ENCODE measurements at places on chromosomes 7 and 10. TPM values are rescaled to one million over a fixed set of nuclear protein-coding genes. Genes with fewer than 3 reads are reported as not detected.

DNA sequence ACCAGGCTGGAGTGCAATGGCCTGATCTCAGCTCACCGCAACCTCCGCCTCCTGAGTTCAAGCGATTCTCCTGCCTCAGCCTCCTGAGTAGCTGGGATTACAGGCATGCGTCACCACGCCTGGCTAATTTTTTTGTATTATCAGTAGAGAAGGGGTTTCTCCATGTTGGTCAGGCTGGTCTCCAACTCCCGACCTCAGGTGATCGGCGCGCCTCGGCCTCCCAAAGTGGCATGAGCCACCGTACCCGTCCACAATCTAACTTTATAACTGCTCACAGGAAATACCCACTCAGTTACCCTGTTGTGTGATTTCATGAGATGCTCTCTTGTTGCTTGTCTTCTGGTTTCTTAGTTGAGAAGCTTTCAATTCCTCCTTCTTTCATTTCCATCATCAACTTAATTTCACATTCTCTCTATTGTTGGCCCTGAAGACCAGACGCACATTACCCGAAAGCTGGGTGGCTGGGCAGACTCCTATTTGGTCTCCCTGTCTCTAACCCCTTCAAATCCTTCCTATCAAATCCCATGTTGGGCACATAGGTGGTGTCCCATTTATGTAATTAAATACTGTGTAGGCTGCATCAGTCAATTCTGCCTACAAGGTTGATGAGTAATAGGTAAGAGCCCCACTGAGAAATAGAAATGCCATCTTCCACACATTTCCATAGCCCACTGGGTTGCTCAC is 1.1 kb upstream of the GSTO2 start:
- DNase-seq = no peak
- H3K27ac ChIP-seq = no peak overlapping the region
- H3K27me3 ChIP-seq = no peaks in the 10 kb centered on the region
- peak overlapping the region; percentile 95 for H3K4me3 ChIP-seq

GRCh38 chr10:92972066-92972870 is 88.3 kb upstream of the CYP26C1 start:
- no peaks in the 10 kb centered on the region for H3K4me1 ChIP-seq
- peaks cover 12% of the 10 kb centered on the region for H3K36me3 ChIP-seq
- no peak for DNase-seq
- no peak overlapping the region for H3K4me3 ChIP-seq

DNA sequence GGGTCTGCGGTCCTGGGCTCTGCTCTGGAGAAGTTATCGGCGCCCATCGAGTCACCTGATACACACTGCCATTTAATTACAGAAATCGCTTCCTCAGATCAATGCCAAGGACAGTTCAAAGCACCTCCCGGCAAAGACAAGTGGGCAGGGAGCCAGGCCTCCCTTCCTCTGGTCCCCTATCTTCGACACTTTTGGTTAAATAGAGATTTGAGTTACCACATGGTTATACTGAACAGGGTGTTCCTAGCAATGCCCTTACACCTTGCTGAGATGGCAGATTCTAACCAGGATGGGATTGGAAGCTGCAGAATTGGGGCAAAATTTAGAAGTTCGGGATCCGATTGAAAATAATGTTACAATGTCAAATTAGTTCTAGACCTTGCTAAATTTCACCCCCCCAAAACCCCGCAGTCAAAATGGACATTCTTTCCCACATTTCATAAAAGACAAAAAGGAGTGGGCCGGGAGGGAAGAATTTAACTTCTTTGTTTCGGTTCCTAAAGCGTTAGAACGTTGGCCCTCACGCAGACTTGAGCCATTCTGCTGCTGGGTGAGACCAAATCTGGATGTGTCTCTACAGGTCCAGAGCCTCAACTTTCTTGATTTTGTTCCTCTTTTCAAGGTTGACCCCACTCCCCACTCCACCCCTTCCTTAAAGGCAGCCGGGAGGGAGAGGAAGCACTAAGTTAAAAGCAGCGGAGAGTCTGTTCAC is 2.2 kb upstream of the DLX5 start:
- H3K36me3 ChIP-seq = no peaks in the 10 kb centered on the region
- no peak for DNase-seq
- H3K27me3 ChIP-seq = peaks cover 65% of the 10 kb centered on the region
- no peak overlapping the region for H3K27ac ChIP-seq
- no peak overlapping the region for H3K4me3 ChIP-seq

The ACSM6 gene
- not detected for total RNA-seq

GRCh38 chr7:21893401-21893800 is 52.3 kb downstream of the CDCA7L start:
- H3K36me3 ChIP-seq = no peaks in the 10 kb centered on the region
- H3K4me1 ChIP-seq = no peaks in the 10 kb centered on the region
- H3K27ac ChIP-seq = no peak overlapping the region
- no peak for DNase-seq

The MEOX2 gene
- total RNA-seq = 58.7 TPM

- H3K36me3 ChIP-seq = no peaks in the 10 kb centered on the region
- H3K27me3 ChIP-seq = no peaks in the 10 kb centered on the region
- no peak for DNase-seq
- no peak overlapping the region for H3K27ac ChIP-seq
- no peaks in the 10 kb centered on the region for H3K4me1 ChIP-seq
Measured at GRCh38 chr7:157822688-157823031, 485.9 kb downstream of the DNAJB6 start.

DNA sequence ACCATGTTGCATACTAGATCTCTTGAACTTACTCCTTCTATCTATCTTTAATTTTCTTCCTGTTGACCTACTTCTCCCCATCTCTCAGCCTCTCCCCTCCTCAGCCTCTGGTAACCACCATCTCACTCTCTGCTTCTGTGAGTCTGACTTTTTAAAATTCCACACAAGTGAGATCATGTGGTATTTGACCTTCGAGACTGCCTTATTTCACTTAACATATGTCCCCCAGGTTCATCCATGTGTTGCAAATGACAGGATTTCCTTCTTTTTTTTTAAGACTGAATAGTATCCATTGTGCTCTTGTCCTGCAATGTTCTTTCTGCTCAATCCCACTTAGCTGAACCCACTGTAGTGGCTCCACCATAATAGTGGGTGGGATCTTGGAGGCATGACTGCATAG is 51.4 kb upstream of the DNAJC1 start:
- H3K36me3 ChIP-seq = no peaks in the 10 kb centered on the region
- no peak overlapping the region for H3K27ac ChIP-seq
- no peaks in the 10 kb centered on the region for H3K4me1 ChIP-seq
- H3K4me3 ChIP-seq = no peak overlapping the region

The PRR15 gene
- 0.04 TPM for total RNA-seq

DNA sequence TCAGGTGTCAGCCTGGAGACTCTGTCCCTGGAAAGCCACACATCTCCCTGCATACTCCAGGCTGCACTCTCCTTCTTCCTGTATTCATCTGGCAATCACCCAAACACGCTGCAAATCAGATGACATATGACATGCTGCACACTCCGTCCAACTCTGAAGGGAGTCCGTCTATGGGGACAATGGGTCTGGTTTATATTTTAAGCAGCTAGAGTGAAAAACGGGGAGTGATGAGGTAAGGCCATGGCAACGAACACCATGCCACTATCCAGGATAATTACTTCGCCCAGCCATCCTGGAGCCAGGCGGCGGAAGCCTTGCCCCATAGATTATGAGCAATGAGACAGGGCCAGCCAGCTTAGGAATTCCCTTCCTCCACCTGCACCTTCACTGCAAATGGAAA is 140.1 kb downstream of the PLXNA4 start:
- H3K4me3 ChIP-seq = no peak overlapping the region
- H3K27me3 ChIP-seq = peaks cover 10% of the 10 kb centered on the region
- no peaks in the 10 kb centered on the region for H3K36me3 ChIP-seq
- no peak overlapping the region for H3K27ac ChIP-seq

GRCh38 chr10:11823989-11824346 is 812 bp downstream of the PROSER2 start:
- H3K36me3 ChIP-seq = no peaks in the 10 kb centered on the region
- peak overlapping the region; percentile 65 for H3K27ac ChIP-seq
- H3K4me1 ChIP-seq = peaks cover 9% of the 10 kb centered on the region

The VWA2 gene
- 0.04 TPM for total RNA-seq

GRCh38 chr7:156005202-156005691 is 193.0 kb upstream of the SHH start:
- no peak overlapping the region for H3K27ac ChIP-seq
- no peaks in the 10 kb centered on the region for H3K27me3 ChIP-seq
- H3K4me3 ChIP-seq = no peak overlapping the region
- no peaks in the 10 kb centered on the region for H3K4me1 ChIP-seq

- H3K27me3 ChIP-seq = no peaks in the 10 kb centered on the region
- H3K36me3 ChIP-seq = no peaks in the 10 kb centered on the region
- DNase-seq = peak; percentile 64
- no peaks in the 10 kb centered on the region for H3K4me1 ChIP-seq
- peak overlapping the region; percentile 51 for H3K27ac ChIP-seq
- no peak overlapping the region for H3K4me3 ChIP-seq
Measured at GRCh38 chr7:29360633-29361625, 166.4 kb downstream of the CHN2 start.

GRCh38 chr7:98557538-98558031 is 59.5 kb upstream of the NPTX2 start:
- no peak for DNase-seq
- no peaks in the 10 kb centered on the region for H3K36me3 ChIP-seq
- no peak overlapping the region for H3K27ac ChIP-seq

DNA sequence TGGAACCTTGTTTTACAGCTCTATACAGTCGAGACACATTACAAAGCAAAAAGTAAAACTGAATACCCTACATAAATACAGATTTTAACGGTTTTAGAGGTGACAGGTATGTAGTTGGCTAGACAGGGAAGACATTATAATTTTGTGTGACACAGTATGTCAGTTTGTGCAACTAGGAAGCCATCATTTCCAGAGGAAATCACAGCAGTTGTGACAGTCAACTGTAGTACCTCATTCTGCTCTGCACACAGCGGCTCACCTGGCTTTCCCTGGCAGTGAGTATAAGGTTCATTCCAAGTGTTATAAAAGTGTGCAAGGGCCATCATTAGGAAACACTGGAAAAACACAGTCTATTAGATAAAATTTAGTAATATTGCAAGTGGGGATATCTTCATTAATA is 501.6 kb upstream of the PHF14 start:
- DNase-seq = no peak
- H3K27me3 ChIP-seq = no peaks in the 10 kb centered on the region
- no peak overlapping the region for H3K4me3 ChIP-seq

DNA sequence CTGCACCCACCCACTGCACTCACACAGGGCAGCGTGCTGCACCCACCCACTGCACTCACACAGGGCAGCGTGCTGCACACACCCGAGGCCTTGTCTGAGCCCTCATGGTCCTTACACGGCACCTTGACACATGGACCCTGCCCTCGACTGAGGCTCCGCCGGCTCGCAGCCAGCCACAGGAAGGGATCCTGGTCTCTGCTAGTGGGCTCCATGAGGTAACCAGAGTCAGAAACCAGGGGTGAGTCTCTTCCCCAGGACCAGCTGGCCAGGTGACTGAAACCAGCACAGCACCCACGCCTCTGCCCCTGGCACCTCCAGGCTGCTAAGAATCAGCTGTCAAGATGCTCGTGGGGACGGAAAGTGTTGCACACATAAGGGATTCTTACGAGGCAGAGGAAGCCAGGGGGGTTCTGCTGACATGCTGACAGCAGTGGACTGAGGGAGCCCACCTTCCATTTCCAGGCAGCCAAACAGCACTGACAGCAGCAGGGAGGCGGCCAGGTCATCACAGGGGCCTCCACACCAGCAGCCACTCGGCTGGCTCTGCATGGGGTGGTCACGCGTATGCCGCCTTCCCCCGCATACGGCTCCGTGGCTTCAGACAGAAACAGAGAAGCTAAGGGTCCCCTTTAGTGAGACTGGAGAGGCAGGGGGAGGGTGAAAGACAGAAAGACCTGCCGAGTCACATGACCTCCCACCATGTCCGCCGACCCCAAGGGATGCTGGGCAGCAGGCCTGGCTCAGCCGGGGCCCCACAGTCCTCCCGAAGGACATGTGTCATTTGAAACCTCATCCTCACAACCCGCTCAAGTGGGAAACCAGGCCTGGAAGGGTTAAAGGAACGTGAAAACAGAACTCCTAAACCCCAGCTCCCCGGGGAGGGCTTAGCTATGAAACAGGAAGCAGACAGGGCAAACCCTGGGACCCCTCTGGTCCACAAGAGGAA is 34.2 kb downstream of the GPER1 start:
- H3K27me3 ChIP-seq = no peaks in the 10 kb centered on the region
- no peak overlapping the region for H3K27ac ChIP-seq
- DNase-seq = peak; percentile 46
- peaks cover 51% of the 10 kb centered on the region for H3K4me1 ChIP-seq

The TCF7L2 gene
- total RNA-seq = 14.9 TPM
